ENCODE measurements at places on chromosomes 3 and 15.

- no peak for DNase-seq
Measured at GRCh38 chr3:33103480-33103879, 6.5 kb upstream of the GLB1 start.

DNA sequence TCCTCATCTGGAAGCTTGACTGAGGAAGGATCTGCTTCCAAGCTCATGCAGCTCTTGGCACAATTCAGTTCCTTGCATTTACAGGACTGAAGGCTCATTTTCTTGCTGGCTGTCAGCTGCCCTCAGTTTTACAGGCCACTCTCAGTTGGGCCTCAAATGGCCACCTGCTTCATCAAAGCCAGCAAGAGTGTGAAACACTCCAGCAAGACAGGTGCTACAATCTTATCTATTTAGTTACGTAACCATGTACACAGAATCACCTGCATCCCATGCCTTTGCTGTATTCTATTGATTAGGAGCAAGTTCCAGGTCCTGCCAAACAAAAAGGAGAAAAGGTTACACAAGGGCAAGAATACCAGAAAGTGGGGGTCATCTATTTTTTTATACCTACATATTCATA is 40.8 kb downstream of the RHCG start:
- DNase-seq: no peak

DNA sequence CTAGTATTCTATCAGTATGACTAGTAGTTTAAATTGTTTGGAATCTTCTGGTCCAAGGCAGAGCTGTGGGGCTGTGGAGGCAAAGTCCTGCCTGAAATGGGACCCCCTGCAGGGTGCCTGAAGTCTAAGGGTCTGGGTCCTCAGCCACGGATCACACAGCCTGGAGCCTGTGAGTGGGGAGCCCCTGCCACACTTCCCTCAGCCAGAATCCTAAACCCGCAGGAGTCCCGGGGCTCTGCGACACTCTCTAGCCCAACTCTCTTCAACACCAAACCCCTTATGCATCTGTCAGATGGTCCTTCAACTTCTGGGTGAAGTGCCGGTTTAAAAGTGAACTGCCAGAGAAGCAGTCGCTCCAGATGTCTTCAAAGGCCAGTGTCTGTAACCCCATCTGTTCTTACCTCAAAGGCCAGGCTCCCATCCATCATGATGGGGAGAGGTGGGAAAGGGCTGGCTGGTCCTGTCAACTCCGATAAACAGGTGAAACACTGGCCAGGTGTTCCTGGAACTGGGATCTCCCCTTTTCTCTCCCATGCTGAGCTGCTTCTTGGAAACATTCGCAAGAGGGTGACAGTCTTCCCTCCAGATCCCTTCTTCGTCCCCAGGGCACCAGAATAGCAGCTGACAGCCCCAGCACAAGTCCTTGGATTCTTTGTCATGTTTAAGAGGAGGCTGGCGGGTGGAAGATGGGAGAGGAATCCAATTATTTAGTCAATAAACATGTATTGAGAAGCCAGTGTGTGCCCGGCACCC is 45.6 kb downstream of the CPN2 start:
- no peak for DNase-seq

GRCh38 chr3:177135841-177136492 is 61.3 kb downstream of the TBL1XR1 start:
- no peak for DNase-seq

GRCh38 chr3:48696601-48697000 is 10.9 kb upstream of the NCKIPSD start:
- no peak for DNase-seq

- no peak for DNase-seq
Measured at GRCh38 chr3:127439621-127440020, 150.9 kb downstream of the TPRA1 start.

- DNase-seq: no peak
Measured at GRCh38 chr15:80275961-80276360, 23.9 kb upstream of the CTXND1 start.

GRCh38 chr3:143002083-143002712 is 828 bp downstream of the U2SURP start:
- DNase-seq: no peak

- no peak for DNase-seq
Measured at GRCh38 chr3:87335931-87336330, 59.5 kb upstream of the POU1F1 start.

- no peak for DNase-seq
Measured at GRCh38 chr3:53478166-53478830, 16.1 kb upstream of the CACNA1D start.

DNA sequence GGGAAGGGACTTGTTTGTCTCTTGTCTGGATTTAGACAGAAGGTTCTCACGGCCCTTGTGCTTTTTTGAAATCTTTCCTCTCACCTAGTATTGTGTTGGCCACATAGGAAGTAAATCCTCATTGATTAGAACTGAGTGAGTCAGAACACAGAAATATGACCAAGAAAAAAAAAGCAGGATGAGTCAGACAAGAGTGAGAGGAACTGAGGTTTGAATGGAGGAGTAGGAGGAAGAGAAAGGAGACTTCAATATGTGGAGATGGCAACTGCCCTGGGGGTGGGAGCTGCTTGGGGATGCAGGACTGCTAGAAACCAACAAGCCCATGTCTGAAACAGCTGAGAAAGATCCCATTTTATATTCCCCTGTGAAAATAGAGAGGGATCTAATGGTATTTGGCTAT is 194.1 kb upstream of the ZBTB20 start:
- no peak for DNase-seq

DNA sequence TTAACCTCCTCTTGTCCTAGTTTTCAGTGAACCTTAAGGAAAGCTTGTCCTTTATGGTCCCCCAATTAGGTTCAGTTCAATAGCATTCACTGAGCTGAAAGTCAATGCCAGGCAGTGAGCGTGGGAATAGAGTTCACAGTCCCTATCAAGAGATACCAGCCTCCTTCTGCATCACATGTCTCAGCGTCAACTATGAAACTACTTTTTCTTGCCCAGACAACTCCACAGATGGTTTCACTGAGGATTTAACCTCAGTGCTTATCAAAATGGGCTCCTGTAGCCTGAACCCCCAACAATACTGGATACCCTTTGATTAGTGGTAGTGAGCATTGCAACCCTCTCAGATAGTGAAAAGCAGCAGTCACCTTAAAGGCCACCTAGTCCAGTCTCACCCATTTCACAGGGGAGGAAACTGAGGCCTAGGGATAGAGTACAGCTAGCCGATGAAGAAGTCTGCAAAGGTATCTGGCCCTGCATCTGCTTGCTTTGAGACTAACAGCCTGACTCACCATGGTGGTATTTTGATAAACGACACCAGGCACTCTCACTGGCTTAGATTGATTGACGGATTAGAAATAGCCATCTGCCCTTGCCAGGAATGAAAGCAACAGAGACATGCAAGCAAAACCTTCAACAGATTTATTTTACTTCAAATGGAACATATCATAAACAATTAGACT is 1.6 kb upstream of the UBA3 start:
- DNase-seq: no peak

GRCh38 chr3:99607151-99607550 is 31.2 kb upstream of the COL8A1 start:
- DNase-seq: no peak

- no peak for DNase-seq
Measured at GRCh38 chr15:85167568-85167967, 185.9 kb downstream of the PDE8A start.

GRCh38 chr15:57667171-57667849 is 39.2 kb upstream of the POLR2M start:
- no peak for DNase-seq

DNA sequence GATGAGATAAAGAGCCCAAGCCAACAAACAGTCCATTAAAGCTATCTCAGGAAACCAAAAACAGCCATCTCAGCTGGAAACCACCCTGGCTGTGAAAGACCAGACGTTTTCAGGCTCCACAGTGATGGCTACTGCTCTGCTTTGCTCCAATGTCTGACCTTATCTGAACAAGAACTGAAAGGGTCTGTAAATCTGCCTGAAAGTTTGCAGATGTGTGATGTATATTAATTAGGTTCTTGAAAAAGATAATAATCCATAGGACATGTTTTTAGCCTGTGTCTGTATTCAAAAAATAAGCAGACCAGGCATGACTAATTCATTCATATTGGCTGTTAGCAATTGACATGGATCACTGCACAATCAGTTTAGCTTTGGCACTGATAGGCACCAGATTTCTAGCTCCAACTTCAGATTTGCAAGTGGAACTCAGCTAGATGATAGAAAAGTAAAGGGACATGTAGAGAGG is 611.4 kb upstream of the NAALADL2 start:
- DNase-seq: no peak

DNA sequence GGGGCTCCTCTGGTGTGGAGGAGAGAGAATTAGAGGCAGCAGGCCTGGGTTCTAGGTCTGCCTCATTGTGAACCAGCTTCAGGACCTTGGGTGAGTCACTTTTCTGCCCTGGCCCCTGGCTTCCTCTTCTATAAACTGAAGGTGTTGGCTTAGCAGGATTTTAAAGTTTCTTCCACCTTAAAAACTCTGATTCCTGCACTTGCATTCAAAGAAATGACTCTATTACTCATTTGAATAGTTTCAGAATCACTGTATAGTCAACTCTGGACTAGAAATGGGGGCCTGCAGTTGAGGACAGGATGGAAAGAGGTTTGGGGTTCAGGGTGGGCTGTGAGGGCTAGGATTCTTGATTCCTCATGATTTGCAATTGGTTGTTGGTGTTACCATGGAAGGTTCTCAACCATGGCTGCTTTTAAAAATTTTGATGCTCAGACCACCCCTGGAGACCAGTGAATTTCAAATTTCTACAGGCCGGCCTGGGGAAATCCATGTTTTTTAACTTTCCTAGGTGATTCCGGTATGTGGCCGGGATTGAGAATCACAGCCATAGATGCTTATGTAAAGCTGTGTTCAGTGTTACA is 19.9 kb downstream of the SMAD3 start:
- no peak for DNase-seq

All from NCI-H748 treated with DMSO at 0.1 percent for 48 hours (cell line).